ENCODE measurements at places on chromosomes 11 and 22.
A peak's percentile ranks its signal among the peaks of the same experiment; 100 is the strongest.

- DNase-seq, result no peak
Observed at GRCh38 chr22:37749831-37750595, 53.2 kb downstream of the TRIOBP start.

DNA sequence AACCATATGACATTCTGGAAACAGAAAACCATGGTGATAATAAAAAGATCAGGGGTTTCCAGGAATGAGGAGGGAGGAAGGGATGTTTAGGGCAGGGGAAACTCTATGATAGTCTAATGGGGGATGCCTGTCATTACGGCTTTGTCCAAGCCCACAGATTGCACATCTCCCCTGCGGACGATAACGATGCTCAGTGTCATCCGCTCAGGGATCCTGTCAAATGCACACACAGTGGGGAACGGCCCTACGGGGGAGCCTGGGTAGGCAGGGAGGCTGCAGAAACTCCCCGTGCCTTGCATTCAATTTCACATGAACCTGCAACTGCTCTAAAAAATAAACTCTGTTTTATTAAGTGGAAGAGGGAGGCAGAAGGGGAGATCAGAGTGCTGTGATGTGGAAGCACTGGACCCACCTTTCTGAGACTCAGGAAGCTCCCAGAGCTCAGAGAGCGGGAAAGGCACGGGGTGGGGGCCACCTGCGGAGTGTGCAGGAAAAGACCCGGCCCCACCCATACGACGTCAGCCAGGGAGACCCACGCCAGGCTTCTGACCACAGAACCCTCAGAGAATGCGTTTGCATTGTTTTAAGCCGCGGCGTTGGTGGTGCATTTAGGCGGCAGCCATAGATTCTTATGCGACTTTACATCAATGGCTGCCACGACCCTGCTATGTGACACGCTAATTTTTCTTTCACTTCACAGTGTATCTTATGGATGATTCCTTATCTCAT is 543.5 kb downstream of the BRD1 start:
- DNase-seq, result no peak

- no peak for DNase-seq
Observed at GRCh38 chr22:45499746-45500145, 2.9 kb upstream of the FBLN1 start.

DNA sequence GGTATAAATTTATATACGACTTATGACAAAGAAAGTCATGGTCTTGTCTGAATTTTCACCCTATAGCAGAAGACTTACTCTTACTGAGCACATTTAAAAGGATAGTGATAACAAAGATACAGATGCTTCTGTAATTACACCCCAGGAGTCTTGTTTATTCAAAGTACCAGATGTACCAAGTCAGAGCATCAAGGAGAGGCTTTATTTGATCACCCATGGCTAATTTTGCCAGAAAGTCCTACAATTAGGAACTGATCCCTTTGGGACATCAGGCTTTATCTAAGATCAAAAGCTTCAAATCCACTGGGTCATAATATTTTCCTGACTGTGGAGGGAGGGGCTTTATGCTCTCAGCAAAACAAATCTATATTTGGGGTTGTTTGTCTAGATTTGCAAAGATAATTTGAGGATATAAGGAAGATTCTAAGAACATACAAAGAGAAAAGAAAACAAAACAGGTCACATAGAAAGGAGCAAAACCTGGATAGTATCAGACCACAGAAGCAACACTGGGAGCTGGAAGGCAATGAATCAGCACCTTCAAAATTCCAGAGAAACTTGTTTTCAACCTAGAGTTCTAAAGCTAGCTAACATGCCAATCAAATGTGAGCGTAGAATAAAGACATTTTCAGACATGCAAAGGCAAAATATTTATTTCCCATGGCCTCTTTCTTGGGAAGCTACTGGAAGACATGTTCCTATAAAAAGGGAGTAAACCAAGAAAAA is 124.8 kb upstream of the CSNK2A3 start:
- no peak for DNase-seq

DNA sequence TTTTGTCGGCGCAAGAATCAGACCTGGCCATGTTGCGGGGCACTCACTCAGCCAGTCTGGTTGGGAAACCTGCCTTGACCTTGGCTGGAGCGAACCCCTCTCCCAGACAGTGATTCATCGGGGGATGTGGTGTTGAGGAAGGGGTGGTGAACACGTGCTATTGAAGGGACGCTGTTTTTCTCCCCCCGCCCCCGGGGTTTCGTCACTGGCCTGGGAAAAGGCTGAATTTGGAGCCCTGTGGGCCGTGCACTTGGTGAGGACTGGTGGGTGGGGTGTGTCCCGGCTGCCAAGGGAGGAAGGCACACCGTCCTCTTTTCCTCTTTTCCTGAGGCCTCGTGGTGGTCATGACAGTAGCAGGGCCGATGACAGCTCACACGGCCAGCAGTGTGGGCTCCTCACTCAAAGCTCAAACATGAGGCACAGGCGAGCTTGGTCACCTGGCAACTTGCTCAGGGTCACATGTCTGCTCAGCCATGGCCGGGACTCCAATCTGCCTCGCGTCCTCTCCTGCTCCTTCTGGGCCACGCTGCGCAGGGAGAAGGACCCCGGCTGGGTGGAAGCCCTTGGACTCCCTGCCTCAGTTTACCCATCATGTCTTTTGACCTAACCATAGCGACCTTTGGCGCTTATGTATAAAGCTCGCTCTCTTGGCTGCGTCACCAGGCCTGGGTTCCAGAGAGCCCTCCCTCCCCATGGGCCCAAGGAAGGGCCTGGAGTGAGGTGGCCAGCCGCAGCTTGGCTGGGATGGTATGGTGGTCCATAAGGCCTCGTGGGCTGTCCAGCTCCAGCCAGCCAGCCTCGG is 49.4 kb downstream of the SMIM38 start:
- DNase-seq, result peak; percentile 58

Data from ascending aorta (tissue), 2 donors.